ENCODE measurements at places on chromosomes 3 and 15. TPM values are rescaled to one million over a fixed set of nuclear protein-coding genes. Genes with fewer than 3 reads are reported as not detected.
A peak's percentile ranks its signal among the peaks of the same experiment; 100 is the strongest.

DNA sequence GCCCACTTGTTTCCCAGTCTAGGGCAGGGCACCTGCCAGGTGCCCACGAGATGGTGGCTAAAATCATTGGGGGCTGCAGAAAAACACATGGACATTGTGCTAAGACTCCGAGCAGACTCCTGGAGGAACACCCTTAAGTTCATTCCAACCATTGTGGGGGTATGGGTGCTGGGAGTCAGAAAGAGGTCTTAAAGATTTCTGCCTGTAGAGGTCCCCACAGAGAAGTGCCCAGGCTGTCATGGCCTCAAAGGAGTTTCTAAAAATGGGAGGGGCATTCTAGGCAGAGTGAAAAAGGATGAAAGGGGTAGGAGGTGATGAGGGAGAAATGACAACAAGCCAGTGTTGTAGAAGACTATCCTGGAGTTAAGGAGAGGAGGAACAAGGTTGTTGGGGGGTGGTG is 17.1 kb downstream of the RBP1 start:
- H3K4me1 ChIP-seq = peaks cover 11% of the 10 kb centered on the region
- H3K4me3 ChIP-seq = no peak overlapping the region
- DNase-seq = no peak
- H3K36me3 ChIP-seq = no peaks in the 10 kb centered on the region
- H3K27ac ChIP-seq = no peak overlapping the region
- no peaks in the 10 kb centered on the region for H3K27me3 ChIP-seq

DNA sequence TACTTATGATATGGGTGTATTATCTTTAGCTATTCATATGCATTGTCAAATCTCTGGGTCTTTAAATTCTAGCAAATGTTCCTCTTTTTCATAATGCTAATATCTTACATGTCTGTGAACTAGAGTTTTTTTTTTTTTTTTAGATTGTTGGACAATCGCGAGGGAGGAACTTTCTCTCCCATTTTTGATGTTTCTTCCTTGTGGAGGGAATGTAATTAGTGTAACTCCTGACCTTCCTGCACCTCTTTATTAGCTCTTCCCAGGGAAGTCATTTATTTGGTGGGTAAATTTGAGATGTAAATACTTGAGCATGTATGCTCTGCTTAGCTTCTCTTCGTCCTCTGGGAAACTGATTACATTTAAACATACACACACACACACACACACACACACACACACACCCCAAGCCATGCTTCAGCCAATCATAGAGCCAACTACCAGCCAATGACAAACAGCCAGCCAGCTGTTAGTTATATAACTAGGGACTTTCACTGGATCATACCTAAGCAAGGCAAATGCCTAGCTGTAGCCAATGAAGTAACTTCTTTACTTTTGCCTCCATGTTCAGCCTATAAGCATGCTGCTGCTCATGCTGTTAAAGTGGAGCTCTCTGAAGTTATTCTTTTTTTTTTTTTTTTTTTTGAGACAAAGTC is 8.3 kb upstream of the USP8 start:
- H3K27me3 ChIP-seq = no peaks in the 10 kb centered on the region
- no peak overlapping the region for H3K27ac ChIP-seq
- no peak for DNase-seq
- no peaks in the 10 kb centered on the region for H3K4me1 ChIP-seq
- H3K36me3 ChIP-seq = no peaks in the 10 kb centered on the region

TMEM266 gene
- total RNA-seq = 1.1 TPM

DNA sequence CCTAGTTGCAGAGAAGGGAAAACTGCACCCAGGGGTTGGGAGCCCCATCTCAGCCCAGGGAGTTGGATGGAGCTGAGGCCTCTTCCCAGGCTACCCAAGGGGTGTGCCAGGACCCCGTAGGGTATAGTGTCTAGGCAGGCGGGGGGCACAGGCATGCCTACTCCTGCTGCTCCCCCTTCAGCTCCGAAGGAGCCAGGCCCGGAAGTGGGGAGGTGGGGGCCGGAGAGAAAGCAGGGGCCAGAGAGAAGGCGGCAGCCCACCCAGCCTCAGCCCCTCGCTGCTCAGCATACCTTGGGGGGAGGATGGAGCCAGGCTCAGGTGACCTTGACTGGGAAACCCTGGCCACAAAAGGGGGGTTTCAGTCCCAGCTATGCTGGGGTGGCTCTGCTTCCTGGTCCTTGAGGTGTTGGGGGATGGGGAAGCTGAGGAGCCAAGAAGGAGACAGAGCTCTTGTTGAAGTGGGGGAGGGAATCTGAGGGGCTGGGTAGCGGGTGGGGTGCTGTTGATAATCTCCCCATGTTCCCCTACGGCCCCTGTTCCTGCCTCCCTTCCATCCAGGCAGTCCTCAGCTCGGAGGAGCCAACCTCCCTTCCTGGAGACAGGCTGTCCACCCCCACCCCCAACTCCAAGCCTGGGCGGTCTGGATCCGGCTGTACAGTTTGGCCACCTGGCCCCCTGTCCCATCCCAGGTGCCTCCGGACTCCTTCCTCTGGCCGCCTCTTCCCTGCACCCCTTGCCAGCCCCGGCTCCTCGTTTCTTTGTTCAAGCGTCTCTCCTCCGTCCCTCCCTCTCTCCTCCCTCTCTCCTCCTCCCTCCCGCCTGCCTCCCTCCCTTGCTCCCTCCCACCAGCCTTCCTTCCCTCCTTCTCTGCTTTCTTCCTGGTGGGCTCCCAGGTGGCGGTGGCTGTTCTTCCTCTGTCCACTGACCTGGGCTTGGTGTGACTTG is 1.7 kb downstream of the SEMA3F start:
- H3K27ac ChIP-seq = no peak overlapping the region
- DNase-seq = peak; percentile 60
- no peaks in the 10 kb centered on the region for H3K36me3 ChIP-seq
- H3K4me3 ChIP-seq = peak overlapping the region; percentile 94
- H3K4me1 ChIP-seq = peaks cover 41% of the 10 kb centered on the region

MEGF11 gene
- total RNA-seq = 1.5 TPM

- no peak overlapping the region for H3K27ac ChIP-seq
- no peaks in the 10 kb centered on the region for H3K4me1 ChIP-seq
- H3K36me3 ChIP-seq = no peaks in the 10 kb centered on the region
- no peak for DNase-seq
Measured at GRCh38 chr3:17535274-17535673, 207.2 kb downstream of the TBC1D5 start.

- peaks cover 9% of the 10 kb centered on the region for H3K4me1 ChIP-seq
- no peak overlapping the region for H3K27ac ChIP-seq
- no peaks in the 10 kb centered on the region for H3K27me3 ChIP-seq
- no peak for DNase-seq
- H3K36me3 ChIP-seq = no peaks in the 10 kb centered on the region
- H3K4me3 ChIP-seq = no peak overlapping the region
Measured at GRCh38 chr15:58738046-58738707, 11.3 kb downstream of the ADAM10 start.

LRRC31 gene
- total RNA-seq = not detected

DNA sequence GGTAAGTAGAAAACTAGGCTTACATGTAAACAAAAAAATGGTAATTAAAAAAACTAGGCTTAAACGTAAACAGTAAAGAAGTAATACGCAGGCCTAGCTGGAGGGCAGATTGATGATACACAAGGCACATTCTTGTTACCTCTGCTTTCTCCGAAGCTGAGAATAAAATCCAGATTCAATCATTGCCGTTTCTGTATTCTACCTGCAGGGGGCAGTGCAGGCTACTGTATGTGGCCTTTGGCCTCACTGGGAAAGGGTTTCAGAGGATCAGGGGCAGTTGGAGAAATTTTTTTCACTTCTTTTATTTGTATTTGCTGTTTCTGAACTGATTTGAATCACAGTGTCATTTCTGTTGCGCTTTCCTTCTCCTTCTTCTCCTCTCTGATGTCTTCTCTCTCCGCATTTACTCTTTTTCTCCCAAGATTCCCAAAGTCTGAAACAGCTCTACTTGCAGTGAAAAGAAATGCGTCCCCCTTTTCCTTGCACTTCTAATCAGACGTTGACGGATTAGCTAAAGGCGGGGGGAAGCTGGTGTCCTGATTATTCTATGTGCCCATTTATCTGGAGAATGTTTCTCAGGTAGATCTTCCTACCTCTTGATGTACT is 67.1 kb upstream of the MCTP2 start:
- no peak overlapping the region for H3K27ac ChIP-seq
- H3K4me1 ChIP-seq = no peaks in the 10 kb centered on the region
- DNase-seq = peak; percentile 80

DNA sequence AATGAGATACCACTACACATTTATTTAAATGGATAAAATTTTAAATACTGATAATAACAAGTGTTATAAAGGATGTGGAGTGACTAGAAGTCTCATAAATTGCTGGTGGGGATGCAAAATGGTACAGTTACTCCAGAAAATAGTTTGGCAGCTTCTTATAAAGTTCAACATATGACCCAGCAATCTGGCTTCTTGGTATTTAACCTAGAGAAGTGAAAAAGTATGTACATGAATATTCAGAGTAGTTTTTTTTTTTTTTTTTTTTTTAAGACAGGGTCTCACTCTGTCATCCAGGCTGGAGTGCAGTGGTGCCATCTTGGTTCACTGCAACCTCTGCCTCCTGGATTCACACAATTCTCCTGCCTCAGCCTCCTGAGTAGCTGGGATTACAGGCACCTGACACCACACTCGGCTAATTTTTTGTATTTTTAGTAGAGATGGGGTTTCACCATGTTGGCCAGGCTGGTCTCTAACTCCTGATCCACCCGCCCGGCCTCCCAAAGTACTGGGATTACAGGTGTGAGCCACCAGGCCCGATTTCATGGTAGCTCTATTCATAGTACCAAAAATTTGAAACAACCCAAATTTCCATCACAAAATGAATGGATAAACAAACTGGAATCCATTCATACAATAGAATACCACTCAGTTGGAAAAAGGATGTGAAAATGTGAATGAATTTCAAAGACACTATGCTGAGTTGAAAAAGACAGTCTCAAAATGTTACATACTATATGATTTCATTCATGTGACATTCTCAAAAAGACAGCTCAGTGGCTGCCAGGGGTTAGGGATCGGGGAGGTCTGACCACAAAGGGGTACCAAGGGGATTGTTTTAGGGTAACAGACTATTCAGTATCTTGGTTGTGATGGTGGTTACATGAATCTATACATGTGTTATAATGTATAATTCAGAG is 14.4 kb downstream of the RRP9 start:
- no peak for DNase-seq
- no peaks in the 10 kb centered on the region for H3K27me3 ChIP-seq
- H3K36me3 ChIP-seq = no peaks in the 10 kb centered on the region
- H3K27ac ChIP-seq = no peak overlapping the region
- H3K4me1 ChIP-seq = no peaks in the 10 kb centered on the region

GRCh38 chr15:66830358-66830757 is 128.3 kb downstream of the SMAD6 start:
- no peaks in the 10 kb centered on the region for H3K27me3 ChIP-seq
- H3K27ac ChIP-seq = no peak overlapping the region
- no peak overlapping the region for H3K4me3 ChIP-seq
- DNase-seq = no peak
- no peaks in the 10 kb centered on the region for H3K36me3 ChIP-seq
- peaks cover 24% of the 10 kb centered on the region for H3K4me1 ChIP-seq

DNA sequence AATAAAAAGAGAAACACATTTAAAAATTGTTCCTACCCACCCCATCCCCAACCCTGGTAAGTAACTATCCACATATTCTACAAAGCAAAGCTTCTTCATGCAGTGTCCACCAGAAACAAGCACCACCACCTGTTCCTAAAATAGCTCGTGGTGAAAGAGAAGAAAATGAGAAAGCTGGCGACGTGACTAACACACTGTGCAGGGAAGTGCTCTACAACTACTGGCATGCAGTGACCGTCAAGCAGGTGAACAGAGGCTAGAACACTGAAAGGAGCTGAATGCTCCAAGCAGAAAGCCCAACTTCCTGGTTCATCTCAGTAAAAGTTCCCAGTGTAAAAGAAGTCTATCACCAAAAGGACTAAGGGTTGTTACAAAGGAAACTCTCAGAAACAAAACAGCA is 80.7 kb downstream of the NR2E3 start:
- DNase-seq = no peak
- H3K4me3 ChIP-seq = no peak overlapping the region
- H3K27me3 ChIP-seq = no peaks in the 10 kb centered on the region

DNA sequence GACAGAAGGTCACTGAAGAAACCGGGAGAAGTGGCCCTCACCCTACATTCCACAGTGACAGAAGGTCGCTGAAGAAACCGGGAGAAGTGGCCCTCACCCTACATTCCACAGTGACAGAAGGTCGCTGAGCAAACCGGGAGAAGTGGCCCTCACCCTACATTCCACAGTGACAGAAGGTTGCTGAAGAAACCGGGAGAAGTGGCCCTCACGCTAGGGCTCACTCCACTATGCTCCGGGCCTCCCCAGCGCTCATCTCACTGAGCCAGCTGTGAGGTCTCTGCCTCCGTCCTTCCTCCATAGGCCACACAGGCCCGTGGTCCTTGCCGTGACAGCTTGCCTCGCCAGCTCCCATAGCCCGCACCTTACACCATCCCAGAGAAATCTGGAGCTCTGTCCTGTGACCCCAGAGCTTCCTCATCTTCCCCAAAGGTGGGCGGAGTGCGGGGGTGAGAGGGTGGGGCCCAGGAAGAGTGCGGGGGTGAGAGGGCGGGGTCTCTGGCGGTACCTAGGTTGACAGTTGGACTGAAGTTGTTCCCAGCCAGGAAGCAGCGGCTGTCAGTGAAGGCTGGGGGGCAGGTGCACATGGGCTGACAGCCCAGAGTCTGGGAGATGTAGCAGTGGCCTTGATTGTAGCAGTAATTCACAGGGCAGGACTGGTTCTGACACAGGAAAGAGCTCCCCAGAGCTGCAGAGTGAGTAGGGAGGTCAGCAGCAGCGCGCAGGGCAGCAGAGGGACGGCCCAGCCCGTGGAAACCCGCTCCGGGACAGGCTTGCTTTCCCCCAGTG is 32.0 kb downstream of the MUC20 start:
- no peak overlapping the region for H3K27ac ChIP-seq
- H3K36me3 ChIP-seq = no peaks in the 10 kb centered on the region
- peaks cover 12% of the 10 kb centered on the region for H3K27me3 ChIP-seq

- no peak overlapping the region for H3K4me3 ChIP-seq
- peaks cover 28% of the 10 kb centered on the region for H3K4me1 ChIP-seq
- no peaks in the 10 kb centered on the region for H3K36me3 ChIP-seq
- no peaks in the 10 kb centered on the region for H3K27me3 ChIP-seq
- H3K27ac ChIP-seq = no peak overlapping the region
Measured at GRCh38 chr3:127688416-127689265, 15.9 kb downstream of the ABTB1 start.

DNA sequence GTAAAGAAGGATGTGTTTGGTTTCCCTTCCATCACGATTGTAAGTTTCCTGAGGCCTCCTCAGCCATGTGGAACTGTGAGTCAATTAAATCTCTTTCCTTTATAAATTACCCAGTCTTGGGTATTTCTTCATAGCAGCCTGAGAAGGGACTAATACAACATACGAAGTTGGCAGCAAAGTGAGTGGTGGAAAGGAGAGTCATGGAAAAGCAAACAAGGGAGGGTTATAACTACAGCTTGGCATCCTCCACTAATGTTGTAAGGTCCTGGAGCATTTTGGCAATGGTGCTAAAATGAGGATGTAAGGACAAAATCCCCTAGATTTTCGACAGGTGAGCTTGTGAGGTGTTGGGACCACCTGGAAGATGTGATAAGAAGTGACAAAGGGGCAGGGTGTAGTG is 5.8 kb upstream of the TMEM41A start:
- no peaks in the 10 kb centered on the region for H3K4me1 ChIP-seq
- H3K27me3 ChIP-seq = peaks cover 9% of the 10 kb centered on the region
- DNase-seq = no peak
- H3K36me3 ChIP-seq = no peaks in the 10 kb centered on the region
- H3K27ac ChIP-seq = no peak overlapping the region

GRCh38 chr3:190305406-190305805 is 16.8 kb downstream of the CLDN1 start:
- no peak for DNase-seq
- H3K4me1 ChIP-seq = no peaks in the 10 kb centered on the region
- no peak overlapping the region for H3K4me3 ChIP-seq
- H3K27ac ChIP-seq = no peak overlapping the region

RAB27A gene
- 3.6 TPM for total RNA-seq

TUSC7 gene
- total RNA-seq = not detected

All from neural progenitor cell (in vitro differentiated cells).